ENCODE measurements at places on chromosomes 13 and 19. TPM values are rescaled to one million over a fixed set of nuclear protein-coding genes. Genes with fewer than 3 reads are reported as not detected.

TUBA3C gene
- not detected for total RNA-seq

DNA sequence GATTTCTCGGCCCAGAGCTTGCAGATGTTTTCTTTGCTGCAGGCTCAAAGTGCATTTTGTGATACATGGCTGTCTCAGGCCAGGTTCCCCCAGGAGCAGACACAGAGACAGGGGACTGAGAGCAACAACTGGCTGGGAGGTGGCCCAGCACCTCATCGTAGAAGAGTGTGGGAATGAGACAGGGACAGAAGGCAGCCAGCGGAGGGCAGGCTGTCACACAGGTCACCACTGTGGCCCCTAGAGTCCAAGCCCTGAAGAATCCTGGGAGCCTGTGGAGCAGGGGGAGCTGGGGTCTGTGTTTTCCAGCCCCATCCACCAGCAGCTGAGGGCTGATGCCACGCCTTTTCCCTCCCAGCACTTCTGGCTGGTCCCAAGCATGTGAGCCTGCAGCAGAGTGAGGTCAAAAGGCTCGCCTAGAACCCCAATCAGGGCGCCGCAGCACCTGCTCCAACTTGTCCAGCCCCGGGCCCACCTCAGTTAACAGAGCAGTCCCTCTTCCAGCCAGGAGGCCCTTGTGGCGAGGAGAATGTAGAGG is 723.8 kb downstream of the UQCRFS1 start:
- DNase-seq: no peak

- no peak for DNase-seq
Observed at GRCh38 chr19:42534391-42534790, 6.1 kb upstream of the CEACAM1 start.

- no peak for DNase-seq
Observed at GRCh38 chr19:58153386-58153785, 2.8 kb upstream of the ZNF329 start.

Data from endothelial cell (in vitro differentiated cells).